Amygdala (tissue), 56 donors: ENCODE measurements at places on chromosomes 1 and 21.

GRCh38 chr21:26973226-26973625 is 6.3 kb upstream of the ADAMTS5 start:
- DNase-seq, result no peak

GRCh38 chr1:95388031-95388430 is 154.0 kb downstream of the RWDD3 start:
- no peak for DNase-seq

- DNase-seq, result no peak
Measured at GRCh38 chr1:186191511-186191910, 183.5 kb downstream of the TPR start.

DNA sequence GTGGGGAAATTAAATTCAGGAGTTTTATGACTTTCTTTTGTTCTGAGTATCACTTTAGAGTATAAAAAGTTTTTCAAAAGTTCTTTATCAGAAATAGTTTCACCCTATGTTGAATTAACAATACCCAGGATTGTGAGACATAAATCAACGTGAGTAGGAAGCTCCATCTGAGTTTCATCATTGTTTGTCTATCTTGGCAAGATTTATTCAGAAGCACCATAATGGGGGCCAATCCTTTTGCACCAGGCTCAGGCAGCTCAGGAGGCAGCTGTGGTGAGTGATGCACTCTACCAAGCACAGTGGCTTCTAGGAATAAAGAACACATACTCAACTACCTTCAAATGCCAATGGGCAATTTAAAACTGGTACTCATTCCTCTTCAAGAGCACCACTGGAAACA is 12.0 kb downstream of the CREG1 start:
- DNase-seq, result no peak

- DNase-seq, result no peak
Measured at GRCh38 chr1:85199667-85200462, 951 bp downstream of the SYDE2 start.

- DNase-seq, result no peak
Measured at GRCh38 chr1:14616632-14617396, 18.3 kb downstream of the KAZN start.

DNA sequence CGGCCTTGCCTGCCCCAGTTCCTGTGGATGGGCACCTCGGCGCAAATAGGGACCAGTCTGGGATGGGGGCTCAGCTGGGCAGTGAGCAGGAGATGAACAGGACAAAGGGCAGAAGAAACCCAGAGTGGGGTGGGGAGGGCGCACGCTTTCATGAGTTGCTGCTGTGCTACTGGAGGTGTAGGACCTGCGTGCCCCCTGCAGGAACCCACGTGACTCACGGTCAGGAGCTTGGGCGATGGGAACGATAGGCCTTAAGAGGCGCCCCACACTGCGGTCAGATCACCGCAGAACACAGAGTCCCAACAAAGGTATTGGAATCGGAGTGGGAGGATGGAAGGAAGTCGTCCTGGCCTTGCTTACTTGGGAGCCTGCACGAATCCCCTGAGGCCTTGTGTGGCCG is 17.2 kb downstream of the PRDM15 start:
- DNase-seq, result no peak

DNA sequence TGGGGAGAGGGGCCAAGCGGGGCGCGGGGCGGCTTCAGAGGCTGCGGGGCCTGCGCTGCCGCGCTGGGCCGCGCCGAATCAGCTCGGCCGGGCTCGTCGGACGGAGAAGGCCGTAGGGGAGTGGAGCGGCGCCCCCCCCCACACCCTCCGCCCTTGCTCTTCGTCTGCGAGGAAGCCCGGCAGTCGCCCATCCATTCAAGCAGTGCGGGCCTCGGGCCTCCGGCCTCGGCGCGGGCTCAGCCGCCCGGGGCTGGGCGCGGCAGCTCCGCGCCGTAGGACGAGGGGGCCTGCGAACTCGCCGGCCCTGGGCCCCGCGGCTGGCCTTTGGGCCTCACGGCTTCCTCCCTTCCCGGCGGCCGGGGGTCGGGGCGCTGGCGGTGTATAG is 564 bp downstream of the CTPS1 start:
- DNase-seq, result no peak

DNA sequence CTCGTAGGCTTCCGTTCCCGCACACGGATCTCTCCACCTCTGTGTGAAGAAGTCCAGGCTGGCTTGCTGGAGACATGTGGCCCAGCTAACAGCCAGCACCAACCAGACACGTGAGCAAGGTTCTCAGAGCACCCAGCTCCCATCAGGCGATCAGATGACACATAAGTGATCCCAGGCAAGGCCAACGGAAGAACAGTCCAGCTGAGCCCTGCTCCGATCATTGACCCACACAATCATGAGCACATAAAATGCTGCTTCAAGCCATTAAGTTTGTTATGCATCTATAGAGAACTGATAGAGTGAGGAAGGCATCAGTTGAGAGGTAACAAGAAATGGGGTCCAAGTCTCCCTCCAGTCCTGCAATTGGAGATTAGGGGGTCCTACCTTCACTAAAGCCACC is 15.4 kb downstream of the C1orf198 start:
- no peak for DNase-seq

- no peak for DNase-seq
Measured at GRCh38 chr1:158121604-158122254, 59.0 kb upstream of the CD1D start.

DNA sequence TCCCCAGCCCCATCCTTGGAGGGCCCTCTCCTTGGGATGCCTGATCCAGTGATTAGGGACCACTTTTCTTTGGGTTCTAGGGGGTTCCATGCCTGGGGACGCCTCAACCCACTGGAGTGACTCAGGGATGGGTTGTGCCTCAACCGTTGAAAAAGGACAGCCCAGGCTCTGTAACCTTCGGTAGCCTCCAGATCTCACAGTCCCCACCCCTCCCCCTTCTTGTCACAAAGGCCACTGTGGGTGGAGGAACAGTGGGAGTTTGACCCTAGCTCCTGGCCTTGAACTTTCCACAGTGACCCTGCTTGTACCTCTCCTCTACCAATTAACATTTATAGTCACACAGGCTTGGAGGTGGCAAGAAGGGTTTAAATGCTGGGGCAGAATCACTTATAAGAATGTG is 2.6 kb upstream of the RORC start:
- DNase-seq, result no peak

- DNase-seq, result no peak
Measured at GRCh38 chr1:213884402-213884801, 103.4 kb upstream of the PROX1 start.

DNA sequence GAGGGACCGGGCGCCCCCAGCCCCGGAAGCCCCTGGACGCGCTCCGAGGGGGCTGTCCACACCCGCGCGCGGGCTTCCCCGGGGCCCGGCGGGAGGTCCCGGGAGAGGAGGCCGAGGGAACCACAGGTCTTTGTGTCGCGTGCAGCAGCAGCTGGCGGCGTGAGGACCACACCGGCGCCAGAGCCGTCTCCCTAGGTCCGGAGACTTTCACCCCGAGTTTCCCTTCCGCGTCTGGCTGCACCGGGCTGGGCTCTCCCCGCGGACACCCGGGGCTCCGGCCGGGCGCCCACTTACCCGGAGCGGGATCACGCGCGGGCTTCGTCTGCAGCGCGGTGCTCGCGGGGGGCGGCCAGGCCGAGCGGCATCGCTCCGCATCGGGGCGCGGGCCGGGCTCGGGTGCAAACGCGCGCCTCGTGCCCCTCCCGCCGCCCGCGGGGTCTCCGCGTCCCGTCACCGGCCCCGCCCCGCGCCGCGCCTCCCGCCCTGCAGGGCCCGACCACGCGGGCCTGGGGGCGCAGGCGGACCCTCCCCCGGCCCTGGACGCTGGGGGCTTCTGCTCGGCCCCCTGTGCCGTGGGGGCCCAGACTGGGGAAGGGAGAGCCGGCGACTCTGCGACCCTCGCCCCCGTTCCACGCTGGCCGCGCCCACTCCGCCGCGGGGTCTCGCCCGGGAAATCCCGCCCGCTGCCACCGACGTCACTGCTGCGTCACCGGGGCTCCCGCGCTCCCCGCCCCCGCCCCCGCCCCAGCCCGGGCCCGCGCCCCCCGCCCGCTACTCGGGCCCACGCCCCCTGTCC is at the start of gene GNG4:
Gene GNG4 (minus strand): TSS at position 417 of the 796 bp plus-strand sequence. CDS start 65,946 bp downstream, outside the sequence.
- DNase-seq, result no peak

- no peak for DNase-seq
Measured at GRCh38 chr21:42841156-42841915, 38.0 kb downstream of the WDR4 start.

DNA sequence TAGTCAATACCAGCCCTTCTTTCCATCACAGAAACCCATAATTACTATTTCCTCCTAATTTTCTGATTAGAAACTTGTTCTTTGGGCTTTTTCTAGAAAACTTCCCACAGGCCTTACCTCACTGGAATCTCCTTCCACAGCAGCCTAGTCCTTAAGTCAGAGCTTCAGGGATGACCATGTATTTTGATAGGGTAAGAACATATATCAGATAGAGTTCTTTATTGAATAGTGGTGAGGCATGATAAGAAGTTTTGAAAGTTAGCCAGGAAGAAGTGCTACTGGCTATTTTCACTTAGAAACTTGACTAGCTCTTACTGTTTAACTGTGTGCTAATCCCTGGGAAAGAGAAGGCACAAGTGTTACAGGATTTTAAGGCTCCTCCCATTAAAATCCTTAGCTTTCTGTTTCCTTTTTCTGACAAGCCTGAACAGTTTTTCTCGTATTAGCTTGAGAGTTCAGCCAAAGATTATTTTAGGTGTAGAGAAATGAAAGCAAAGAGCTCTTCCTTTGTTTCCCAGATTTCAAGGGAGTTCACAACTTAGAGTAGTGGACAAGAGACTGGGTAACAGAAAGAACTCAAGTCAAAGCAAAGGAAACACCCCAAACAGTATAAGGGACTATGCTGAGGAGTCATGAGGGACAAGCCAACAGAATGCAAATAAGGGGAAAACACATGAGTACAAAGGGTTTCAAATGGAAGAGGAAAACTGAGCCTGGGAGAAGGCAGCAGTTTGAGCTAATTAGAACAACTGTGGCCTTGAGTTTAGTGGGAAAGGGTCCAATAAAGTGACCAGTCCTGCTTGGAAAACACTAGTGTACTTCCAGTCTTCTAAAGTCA is 37.2 kb upstream of the AIM2 start:
- DNase-seq, result no peak

DNA sequence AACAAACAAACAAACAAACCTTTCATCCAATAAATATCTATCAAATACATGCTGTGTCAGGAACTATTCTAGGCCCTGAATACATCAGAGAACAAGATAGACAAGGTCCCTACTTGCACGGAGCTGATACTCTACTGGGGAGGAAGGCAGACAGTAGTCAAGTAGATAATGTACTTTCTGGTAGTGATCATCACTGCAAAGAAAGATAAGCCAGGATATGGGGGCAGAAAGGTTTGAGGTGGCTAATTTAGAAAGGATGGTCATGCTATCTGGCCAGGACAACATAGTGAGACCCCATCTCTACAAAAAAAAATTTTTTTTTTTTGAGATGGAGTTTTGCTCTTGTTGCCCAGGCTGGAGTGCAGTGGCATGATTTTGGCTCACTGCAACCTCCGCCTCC is 9.3 kb upstream of the MEX3A start:
- no peak for DNase-seq

- DNase-seq, result no peak
Measured at GRCh38 chr1:147246044-147246690, 3.7 kb downstream of the CHD1L start.

GRCh38 chr1:241332037-241332409 is 25.0 kb downstream of the RGS7 start:
- DNase-seq, result no peak

GRCh38 chr1:241918879-241919278 is 38.7 kb upstream of the BECN2 start:
- no peak for DNase-seq

GRCh38 chr1:234584926-234585325 is 25.1 kb downstream of the IRF2BP2 start:
- peak; percentile 27 for DNase-seq

DNA sequence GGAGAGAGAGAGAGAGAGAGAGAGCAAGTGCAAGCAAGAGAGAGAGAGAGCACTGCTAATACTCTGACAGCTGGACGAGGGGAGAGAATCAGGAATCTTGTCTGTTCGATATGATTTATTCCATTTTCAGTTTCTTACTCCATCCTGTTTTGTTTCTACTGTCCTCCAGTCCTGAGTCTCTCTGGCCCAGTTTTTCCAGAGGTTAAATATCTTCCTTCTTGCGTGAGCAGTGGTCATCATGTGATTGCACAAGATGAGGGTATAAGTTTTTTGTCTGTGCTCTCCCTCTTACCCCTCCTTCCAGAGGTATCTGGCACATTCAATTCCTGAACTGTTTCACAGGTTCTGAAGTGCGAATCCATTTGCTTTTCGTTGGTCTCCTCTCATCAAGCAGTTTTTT is 16.8 kb downstream of the UBE2U start:
- DNase-seq, result no peak

DNA sequence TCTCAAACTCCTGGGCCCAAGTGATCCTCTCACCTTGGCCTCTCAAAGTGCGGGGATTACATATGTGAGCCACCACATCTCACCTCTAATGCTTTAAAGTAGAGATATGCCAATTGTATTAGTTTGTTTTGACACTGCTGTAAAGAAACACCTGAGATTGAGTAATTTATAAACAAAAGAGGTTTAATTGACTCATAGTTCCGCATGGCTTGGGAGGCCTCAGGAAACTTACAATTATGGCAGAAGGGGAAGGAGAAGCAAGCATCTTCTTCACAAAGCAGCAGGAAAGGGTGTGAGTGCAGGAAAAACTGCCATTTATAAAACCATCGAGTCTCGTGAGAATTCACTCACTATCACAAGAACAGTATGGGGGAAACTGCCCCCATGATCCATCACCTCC is 3.5 kb upstream of the MYCL start:
- no peak for DNase-seq

DNA sequence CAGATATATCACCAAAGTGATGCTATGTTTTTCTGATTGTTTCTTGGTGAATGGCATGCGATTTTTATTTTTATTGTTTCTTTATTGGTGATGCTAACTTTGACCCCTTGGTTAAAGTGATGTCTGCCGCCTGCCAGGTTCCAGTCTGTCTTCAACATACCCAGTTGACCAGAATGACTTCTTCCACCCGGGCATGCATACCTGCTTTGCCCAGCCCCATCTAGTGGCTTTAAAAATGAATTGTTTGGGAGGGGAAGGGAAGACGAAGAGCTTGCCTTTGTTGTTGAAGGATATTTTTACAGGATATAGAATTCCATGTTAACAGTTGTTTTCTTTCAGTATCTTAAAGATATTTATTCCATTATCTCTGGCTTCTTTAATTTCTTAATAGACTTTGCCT is 65.1 kb downstream of the ATG4C start:
- DNase-seq, result no peak

- DNase-seq, result no peak
Measured at GRCh38 chr1:17805869-17806684, 50.9 kb downstream of the ACTL8 start.

GRCh38 chr1:221458447-221459156 is 283.3 kb downstream of the DUSP10 start:
- no peak for DNase-seq

DNA sequence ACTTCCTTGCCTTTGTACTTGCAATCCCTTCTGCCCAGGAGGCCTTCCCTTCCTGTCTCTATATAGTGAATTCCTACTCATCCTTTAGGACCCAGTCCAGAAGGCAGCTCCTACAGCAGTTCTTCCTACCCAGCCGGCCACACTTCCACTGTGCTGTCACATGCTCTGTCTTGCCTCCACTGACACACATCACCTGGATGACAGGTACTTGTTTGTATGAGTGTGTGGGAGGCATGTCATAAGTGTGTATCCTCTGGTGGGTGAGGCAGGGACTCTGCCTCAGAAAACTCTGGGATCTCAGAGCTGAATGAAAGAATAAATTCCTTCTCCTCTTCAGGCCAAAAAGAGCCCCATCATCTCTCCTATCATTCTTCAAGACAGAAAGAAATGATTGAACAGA is 5.1 kb upstream of the OSCP1 start:
- no peak for DNase-seq
